ENCODE measurements at places on chromosomes 7 and 10.

DNA sequence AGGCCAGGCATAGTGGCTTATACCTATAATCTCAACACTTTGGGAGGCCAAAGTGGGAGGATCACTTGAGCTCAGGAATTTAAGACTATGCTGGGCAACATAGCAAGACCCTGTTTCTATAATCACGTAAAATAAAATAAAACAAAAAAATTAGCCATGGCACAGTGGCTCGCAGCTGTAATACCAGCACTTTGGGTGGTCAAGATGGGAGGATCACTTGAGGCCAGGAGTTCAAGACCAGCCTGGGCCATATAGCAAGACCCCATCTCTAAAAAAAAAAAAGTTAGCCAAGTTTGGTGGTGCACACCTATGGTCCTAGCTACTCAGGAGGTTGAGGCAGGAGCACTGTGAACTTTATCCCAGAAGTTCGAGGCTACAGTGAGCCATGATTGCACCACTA, 30.9 kb downstream of the DNA2 start:
- DNase-seq = no peak

DNA sequence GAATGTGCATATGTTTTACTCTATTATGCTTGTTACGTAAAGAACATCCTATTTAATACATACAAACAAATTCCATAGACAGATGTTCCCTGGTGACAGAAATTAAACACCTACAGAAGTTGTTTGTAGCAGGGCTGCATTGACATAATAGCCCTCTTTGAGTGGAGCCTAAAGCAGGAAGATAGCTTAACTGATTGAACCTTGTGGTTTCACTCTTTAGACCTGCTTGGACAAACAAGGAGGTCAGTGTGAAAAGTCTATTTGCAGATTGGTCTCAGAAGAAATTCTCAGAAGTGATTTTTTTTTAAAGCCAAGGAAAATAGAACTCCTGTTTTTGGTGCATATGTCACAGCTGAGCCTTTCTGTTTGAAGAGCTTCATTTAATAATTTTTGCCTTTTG, 121.3 kb downstream of the PPP1R9A start:
- DNase-seq = peak; percentile 10

DNA sequence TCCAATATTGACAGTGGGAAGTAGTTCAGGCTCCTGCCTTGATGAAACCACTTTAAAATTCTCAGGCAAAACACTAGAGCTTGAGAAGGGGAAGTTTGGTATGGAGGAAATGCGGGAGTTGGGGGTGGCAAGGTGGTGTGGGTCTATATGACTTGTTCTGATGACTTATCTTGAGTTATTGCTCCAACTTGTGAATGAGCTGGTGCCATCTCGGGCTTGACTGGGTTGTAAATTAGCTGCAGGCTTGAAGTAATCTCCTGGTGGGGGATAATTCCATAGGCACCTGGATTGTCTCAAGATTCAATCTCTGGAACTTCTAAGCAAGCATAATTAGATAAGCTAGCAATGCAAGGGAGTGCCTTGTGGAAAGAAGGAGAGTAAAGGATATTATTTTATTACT, 29.0 kb downstream of the MRPL32 start:
- DNase-seq = no peak

GRCh38 chr7:28479507-28479947, 67.2 kb downstream of the CREB5 start:
- DNase-seq = no peak

DNA sequence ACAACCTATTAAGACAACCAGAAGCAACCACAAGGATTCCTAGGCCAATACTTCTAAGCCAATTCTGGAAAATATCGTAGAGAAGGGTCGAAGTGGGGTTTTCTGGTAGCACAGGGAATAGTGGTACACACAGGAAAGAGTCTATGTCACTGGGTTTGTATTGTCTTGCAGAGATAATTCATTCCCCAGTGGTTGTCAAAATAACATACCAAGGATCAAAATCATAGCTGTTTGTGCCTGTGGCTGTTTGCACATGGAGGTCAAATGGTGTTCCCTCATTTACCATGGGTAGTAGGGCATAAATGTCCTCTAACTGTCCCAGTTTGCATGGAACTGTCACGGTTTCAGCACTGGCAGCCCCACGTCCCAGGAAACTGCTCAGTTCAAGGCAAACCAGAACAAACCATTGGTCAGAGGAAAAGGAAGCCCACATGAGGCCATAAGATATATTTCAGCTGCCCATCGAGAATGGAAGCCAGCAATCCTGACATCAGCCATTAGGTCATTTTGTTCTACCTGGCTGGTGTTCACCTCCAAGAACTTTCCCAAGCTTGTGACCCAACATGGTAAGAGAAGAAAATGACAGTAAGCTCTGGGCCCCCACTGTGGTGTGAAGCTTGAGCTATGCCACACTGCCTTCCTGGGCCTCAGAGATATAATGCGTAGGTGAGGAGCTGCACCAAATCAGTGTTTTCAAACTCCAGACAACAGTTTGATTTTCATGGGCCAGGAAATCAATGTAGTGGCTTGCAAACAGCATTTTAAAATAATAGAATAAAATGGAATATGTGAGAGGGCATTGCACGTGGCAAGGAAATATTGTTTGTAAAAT, 53.9 kb upstream of the NFE2L3 start:
- DNase-seq = no peak

GRCh38 chr10:785861-786214, 96.4 kb upstream of the DIP2C start:
- DNase-seq = no peak

DNA sequence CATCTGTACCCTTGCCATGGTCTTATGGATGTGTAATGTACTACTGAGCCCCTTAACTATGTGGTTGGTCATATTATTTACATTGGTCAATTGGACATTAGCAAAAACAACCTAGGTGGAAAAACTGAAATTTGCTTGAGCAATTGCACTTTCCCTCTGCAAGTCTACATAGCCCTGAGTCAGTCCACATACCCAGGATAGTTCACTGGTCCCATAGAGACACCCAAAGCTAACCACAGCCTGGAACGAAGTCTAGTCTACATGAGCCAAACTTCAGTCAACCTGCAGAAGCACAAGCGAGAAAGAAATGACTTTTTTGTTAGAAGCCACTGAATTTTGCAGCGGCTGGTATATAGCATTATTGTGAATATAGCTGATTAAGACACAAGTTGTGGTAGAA, 37.6 kb upstream of the COL1A2 start:
- no peak for DNase-seq

DNA sequence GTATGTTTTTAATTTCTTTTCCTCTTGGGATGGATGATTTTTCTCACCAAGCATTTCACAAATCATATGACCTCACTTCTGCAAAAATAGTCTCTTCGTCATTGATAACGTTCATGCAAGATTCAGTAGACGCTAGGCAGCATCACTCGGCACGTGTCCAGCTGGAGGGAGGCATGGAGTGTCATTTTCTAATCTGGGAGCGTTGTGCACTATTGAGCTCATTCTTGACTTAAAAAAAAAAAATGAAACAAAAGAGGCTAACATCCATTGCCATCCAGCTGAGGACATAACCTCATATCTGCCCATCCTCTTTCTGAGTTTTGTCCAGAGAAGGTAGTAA, 56.2 kb downstream of the COL17A1 start:
- DNase-seq = no peak

DNA sequence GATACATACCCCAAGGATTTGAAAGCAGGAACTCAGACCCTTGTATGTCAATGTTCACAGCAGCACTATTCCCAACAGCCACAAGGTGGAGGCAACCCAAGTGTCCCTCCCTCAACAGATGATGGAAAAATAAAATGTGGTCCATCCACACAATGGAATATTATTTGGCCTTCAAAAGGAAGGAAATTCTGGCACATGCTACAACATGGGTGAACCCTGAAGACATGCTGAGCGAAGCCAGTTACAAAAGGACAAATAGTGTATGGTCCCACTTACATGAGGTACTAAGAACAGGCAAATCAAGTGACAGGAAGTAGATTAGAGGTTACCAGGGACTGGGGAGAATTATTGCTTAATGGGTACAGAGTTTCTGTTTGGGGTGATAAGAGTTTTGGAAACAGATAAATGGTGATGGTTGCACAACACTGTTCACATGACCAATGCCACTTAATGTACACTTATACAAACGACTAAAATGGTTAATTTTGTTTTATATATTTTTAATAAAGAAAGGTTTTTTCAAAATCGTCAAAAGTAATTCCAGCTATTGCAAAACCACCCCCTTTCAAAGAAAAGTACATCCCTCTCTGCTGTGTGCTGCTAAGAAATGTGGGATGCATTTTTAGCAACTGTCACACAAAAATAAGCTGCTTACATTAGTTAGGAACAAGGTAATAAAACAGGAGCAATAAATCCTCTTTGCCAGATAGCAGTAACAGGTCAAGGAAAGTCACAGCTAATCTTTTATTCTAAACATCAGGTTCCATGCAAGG, 85.7 kb downstream of the GRB10 start:
- no peak for DNase-seq

DNA sequence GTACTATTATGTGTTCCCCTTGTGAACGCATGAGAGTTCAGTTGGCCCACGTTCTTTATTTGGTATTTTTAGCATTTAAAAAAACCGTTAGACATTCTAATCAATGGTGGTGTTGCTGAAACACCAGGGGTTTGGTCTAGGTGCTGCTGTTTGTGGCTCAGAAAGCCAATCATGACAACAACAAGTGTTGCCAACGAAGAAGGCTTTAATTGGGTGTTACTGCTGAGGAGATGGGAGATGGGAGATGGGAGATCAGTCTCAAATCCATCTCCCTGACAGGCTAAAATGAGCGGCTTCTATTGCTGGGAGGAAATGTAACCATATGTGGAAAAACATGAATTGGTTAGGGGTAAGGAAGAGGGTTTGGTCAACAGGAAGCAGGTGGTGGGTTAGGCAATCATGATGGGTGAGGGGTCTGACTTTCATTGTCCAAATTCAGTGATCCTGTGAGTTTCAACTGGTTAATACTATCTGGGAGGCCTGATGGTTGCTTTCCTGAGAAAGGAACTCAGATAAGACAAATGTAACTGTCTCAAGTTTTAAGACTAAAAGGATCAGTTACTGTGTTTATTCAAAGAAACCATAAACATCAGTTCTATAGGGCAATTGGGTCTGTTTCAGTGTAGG, 4.6 kb upstream of the ZNF425 start:
- DNase-seq = no peak

DNA sequence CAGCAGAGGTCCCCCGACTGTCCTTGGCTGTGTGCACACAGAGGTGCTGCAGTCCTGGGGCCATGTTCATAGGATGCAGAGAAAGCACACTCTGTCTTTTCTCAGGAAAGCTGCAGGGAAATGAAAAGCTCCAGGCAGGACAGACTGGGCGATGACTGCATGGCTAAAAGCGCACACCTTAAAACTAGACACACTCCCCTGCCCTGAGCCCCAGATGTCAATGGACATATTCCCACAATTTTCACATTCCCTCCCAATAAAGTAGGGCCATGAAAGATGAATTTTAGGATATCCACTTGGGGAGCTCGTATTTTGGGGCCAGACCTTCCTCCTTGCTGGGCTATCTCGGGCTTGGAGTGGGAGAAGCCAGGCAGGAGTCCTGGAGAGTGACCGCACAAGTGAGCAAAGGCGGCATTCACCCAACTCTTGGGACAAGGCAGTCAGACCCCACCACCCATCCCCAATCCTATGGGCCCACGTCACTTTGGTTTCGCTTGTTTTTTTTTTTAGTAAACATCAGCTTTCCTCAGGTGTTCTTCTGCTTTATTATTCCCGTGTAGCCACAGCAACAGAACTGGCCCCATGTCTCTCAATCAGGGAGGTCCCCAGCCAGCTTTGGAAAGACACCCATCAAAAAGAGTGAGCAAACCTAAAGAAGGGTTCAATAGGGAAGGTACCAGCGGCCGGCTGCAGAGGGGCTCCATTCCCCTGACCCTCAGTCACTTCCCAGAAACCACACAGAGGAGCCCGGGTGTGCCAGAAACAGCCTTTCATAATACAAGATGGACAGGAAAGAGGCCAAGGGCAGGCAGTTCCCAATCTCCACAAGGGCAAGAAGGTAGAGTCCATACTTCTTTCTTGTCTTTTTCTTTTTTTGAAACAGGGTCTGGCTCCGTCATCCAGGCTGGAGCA, 12.7 kb downstream of the GPRIN2 start:
- DNase-seq = no peak

GRCh38 chr7:150003304-150003810, 129.6 kb downstream of the ATP6V0E2 start:
- DNase-seq = no peak

DNA sequence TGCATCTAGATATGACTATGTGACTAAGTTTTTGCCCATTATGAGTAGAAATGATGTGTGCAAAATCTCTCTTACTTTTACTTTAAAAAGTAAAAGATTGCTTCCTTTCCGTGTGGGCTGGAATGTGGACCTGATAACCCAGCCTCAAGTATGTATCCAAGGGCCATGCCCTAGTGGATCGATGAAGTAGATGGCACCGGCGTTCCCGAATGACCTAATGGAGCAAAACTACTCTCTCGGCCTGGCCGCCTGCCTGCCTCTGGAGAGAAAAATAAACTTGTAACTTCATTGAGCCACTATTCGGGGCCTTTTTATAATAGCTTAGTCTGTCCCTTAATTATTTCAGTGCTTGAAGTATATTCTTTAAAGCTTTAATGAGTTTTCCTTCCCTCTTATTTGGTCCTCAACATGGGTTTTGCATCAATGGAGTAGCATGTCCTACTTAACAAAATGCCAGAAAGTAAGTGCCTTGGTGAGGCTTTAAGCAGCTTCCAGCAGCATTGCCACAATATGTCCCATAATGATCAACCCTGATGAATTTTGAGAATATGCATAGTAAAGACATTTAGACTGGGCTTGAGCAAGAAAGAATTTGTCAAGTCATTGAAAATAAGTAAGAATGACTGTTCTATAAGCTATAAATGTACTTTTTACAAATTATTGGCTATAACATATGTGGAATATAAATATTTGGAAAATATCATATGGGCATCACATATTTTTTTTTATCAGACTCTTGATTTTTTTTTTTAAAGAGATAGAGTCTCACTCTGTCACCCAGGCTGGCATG, 61.4 kb downstream of the PLXDC2 start:
- DNase-seq = no peak

GRCh38 chr10:52424341-52424740, 110.3 kb downstream of the DKK1 start:
- DNase-seq = no peak

GRCh38 chr7:55508221-55509011, 63.9 kb downstream of the VOPP1 start:
- no peak for DNase-seq

- DNase-seq = no peak
Observed at GRCh38 chr7:28375729-28376128, 36.6 kb upstream of the CREB5 start.

DNA sequence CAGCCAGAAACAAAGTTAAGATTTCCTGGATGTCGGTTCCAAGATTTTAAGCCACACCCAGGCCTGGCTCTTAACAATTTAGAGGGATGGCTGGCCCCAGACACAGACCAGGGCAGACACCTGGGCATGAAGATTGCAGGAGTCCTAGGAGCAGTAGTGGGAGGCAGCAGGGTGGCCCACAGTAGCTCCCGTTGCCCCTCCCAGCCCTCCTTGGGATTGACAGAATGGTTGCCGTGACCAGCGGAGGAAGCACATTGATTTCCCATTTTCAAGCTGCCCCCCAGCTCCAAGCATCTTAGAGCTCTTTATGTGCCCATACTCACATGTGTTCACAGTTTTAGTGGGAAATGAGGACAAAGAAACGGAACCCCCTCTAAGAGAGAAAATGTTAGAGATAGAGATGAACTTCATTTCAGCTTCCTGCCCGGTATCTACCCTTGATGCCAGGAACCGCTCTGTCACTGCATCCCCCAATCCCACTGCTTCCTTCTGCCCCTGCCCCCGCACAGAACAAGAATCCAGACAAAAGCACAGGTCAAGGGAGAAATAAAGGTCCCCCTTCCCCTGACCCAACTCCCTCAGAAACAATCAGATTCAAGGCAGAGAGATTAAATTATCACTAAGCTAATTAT, 101.1 kb downstream of the PLXNA4 start:
- DNase-seq = no peak
